ENCODE measurements at places on chromosomes 2 and 18.

DNA sequence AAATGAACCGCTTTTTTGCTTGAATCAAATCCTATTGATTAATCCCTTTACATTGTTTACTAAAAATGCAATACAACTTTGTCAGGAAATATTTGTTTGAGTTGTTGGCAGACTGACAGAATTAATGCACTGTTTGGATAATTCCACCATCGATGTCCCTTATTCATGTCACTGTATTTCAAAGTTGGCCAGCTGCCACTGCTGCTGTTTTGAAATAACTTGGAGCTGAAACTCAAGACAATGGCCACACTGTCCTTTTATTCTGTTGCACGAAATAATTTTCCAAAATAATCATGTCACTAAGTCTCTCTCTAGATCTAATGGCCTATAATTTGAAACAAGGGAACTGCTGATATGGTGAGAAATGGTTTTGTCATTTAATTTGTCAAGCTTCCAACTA is 55.2 kb upstream of the PAX3 start:
- DNase-seq, result no peak

DNA sequence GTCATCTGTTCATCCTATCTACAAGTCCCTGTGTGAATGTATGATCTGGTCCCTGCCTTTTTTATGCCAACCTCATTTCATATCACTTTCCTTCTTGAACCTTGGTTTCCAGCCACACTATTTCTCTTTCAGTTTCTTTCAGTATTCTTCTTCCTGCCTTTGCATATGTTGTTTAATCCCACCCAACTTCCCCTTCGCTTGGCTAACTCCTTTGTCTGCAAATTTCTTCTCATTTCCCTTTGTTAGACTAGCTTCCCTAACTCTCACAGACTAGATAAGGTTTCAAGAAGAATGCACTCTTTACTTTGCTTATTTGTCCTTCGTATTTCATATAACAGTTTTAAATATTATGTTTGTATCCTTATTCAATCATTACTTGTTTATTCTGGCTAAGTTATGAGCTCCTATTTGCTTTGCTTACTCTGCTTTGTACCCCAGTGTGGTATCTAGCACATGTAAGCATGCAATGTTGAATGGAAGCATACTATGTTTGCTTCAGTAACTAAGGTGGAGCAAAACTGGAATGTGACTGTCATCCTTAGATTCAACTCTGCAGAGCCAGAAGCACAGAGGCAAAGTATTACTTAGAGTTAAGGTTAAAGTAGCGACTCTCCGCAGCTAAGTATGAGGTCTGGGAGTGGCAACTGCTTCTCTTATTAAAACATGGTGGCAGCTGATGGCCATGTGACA is 681.3 kb downstream of the CPS1 start:
- no peak for DNase-seq

- no peak for DNase-seq
Observed at GRCh38 chr2:223654384-223654915, 52.3 kb upstream of the SCG2 start.

GRCh38 chr2:129781749-129782632 is 197.5 kb upstream of the RAB6C start:
- DNase-seq, result no peak

GRCh38 chr2:85954590-85955458 is 66.0 kb upstream of the ST3GAL5 start:
- no peak for DNase-seq

DNA sequence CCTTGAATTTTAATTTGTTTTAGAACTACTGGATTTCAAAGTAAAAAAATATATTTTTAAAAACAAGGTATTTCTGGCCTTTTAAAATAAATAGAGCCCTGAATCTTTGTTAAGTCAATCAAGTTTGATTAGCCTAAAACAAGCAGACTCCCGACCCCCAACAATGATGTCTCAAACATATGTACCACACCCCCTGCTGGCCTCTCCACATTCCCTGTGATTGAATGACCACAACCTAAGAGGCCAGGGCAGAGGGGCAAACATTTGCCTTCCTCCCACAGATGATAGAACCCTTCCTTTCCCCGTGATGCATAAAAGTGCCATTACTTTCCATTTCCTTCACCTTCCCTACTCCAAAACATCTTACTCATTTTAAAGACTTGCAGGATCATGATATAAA is 130.9 kb downstream of the STK39 start:
- DNase-seq, result no peak

GRCh38 chr2:239141021-239141760 is 259.6 kb downstream of the HDAC4 start:
- no peak for DNase-seq

DNA sequence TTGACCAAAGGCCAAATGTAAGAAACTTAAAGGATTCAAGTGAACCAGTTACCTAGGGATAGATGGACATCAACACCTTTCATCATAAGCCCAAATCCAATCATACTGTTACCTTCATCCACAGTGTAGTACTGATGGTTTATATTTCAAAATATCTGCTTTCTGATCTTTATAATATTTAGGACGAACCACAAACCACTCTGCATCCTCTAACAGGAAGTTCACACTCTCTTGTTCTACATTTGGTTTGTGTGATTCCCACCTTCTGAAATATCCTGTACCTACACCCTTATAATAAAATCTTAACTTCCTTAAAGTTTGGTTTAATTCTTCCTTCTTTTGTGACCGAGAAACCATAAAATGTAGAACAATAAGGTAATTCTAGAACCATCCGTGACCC is 535.7 kb upstream of the CHAC2 start:
- no peak for DNase-seq

DNA sequence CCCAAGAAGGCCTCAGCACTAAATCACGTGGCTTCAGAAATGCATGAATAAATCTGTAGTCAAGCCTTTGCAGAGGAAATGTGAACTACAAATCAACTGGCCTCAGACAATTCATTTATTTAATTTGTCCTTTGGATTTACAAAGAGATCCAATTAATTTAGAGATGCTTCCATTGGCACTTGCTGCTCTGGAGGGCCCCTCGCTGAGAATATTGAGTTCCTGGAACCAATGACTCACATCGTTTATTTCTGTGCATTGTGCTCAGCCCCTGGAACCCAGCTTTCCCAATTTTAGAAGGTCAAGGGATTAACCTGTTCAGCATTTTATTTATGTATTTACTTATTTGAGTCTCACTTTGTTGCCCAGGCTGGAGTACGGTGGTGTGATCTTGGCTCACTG is 47.2 kb upstream of the MGAT4A start:
- DNase-seq, result no peak

DNA sequence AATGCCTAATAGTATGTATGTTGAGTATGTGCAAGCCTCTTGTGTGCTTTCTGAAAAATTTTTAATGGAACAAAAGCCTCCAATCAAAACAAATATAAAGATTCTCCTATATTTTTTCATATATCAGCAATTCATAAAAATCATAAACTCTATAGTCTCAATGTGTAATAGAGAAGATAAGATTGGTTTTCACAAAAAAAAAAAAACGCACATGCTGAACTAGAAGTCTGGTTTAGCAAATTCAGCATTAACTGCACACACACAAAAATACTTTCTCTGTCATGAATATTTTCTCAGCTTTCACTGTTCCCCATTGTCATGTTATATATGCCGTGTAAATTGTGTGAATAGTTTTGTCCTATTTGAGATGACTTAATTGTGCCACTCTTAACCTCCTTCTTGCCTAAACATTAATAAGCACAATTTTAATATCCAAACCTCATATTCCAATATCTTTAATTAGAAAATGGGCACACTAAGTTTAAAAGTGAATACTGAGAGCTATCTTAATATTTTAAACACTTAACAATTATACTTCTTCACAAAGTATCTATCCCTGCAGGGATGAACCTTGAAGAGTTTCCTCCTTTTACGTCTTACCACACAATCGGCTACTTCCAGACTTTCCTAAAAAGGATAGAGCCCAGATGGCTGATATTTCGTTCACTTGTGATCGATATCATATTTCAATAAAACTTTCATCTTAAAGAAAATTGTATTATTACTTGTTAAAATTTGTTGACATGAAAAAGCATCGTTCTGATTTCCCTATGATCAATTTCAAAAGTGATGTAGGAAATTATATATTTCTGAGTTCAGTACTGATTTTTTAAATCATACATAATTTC is 242.7 kb downstream of the TCF4 start:
- no peak for DNase-seq

DNA sequence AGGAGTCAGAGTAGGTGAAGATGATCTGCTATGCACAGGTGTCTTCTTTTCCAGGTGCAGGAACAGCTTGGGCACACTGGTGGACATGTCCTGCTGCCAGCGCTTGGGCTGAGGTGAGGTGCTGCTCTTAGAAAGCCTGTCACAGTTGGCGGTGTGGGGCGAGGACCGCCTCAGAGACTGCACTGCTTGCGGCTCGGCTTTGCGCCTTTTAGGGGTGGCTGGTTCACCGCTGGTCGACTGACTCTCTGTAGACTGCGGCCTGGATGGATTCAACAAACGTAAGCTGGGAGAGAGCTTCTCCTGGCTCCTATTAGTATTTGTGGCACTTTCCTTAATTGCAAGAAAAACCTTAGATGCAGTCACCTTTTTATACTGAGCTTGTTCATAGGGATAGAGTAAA is 1.7 kb downstream of the MSL3B start:
- DNase-seq, result no peak

- DNase-seq, result no peak
Observed at GRCh38 chr2:231093933-231094332, 30.9 kb downstream of the HTR2B start.

DNA sequence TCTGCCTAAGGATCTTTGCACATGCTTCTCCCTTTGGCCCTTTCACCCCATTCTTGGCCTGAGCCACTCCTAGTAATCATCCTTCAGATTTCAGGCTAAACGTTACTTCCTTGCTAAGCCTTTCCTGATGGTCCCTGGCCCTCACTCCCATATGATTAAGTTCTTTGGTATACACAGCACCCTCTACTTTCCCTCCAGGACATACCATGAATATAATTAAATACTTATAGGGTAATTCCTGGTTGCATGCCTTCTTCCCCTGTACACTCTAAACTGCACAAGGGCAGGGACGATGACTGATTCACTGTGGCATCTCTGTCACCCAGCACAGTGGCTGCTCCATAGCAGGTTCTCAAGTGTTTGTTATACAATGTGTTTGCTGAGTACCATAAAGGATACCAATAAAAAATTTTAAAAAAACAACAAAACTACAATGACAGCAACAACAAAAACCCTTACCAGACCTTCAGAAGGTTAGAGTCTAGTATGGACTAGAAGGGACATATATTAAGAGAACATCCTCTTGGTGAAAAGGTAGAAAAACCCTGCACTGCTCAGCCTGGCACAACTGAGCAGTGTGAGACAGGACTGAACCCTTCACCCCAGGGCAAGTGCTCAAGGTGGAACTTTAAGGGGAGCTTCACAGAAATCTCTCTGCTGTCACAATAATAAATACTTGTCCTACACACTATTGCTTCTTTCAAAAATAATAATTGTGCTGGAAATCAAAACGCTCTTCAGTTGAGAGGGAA is 76.2 kb downstream of the AAK1 start:
- no peak for DNase-seq

- DNase-seq, result no peak
Observed at GRCh38 chr18:13453714-13454113, 235.2 kb downstream of the LDLRAD4 start.

DNA sequence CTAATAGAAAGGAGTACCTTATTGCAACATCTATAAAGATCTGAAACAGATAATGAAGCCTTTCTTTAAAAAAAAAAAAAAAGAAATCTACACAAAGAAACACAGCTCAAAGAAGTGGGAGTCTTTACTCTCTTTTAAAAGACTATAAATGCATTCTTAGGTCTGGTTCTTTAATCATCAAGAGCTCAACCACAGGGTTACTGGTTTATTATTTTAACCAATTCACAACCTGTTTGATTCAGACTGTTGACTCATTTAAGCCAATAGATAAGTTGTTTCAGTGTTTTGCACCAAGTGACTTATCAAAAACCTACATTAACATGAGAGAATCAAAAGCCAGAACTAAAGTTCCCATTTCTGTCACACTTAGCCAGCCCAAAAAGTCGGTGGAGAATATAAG is 93.1 kb downstream of the TCF4 start:
- no peak for DNase-seq

GRCh38 chr18:44541781-44542180 is 138.9 kb upstream of the SETBP1 start:
- DNase-seq, result no peak

- DNase-seq, result no peak
Observed at GRCh38 chr2:160220545-160221009, 20.5 kb upstream of the ITGB6 start.

DNA sequence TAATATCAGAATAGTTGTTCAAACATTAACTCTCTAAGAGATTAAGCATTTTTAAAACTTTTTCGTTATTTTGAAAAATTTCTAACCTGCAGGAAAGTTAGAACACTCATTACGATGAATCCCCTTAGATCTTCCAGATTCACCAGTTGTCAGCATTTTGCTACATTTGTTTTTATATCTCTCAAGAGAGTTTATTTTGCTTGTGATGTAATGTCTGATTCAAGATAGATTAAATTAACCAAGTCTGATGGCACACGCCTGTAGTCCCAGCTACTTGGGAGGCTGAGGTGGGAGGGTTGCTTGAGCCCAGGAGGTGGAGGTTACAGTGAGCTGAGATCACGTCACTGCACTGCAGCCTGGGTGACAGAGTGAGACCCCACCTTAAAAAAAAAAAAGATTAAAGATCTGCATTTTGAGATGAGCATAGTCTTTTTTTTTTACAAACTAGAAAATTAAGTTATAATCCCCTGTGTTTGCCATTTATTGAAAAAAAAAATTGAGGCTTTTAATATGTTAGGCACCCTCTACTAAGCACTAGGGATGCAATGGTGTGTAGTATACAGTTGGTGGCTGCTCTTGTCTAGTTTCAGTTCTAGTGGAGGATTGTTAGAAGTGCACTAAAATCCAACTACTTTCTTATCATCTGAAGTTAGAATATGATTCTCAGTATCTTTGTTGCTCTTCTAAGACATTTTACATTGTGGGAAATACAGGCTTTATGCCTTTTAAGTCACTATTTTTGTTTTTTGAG is 20.9 kb downstream of the RAB10 start:
- DNase-seq, result no peak

DNA sequence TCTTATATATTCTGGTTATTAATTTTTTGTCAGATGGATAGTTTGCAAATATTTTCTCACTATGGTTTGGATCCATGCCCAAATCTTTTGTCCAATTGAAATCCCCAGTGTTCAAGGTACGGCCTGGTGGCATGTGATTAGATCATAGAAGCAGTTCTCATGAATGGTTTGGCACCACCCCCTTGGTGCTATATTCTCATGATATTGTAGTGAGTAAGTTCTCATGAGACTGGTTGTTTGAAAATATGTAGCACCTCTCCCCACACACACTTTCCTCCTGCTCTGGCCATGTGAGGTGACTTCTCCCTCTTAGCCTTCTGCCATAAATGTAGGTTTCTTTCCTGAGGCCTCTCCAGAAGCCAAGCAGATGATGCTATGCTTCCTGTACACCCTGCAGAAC is 107.7 kb upstream of the KYNU start:
- DNase-seq, result no peak
